H1 (cell line): ENCODE measurements at places on chromosomes 3 and 15.

- no peak for DNase-seq
Measured at GRCh38 chr3:152458376-152459117, 189.8 kb downstream of the MBNL1 start.

- no peak for DNase-seq
Measured at GRCh38 chr3:183500981-183501704, 54.4 kb downstream of the KLHL6 start.

DNA sequence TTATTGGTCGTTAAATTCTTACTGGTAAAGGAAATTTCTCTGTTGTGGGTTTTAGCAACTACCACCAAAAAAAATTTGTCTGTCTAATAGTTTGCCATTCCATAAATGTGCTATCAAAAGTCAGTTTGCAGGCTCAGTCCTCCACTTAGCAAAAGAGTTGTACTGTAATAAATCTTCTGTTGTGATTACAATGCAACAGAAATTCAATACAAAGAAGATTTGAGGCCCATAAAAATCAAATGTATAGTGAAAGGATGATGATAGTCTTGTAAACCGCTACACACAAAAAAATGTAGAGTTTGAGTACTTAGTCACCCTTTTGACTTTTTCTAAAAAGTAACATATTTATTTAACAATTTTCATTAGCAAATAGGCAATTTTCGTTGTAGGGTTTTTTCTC is 251.7 kb downstream of the VGLL3 start:
- DNase-seq: no peak

DNA sequence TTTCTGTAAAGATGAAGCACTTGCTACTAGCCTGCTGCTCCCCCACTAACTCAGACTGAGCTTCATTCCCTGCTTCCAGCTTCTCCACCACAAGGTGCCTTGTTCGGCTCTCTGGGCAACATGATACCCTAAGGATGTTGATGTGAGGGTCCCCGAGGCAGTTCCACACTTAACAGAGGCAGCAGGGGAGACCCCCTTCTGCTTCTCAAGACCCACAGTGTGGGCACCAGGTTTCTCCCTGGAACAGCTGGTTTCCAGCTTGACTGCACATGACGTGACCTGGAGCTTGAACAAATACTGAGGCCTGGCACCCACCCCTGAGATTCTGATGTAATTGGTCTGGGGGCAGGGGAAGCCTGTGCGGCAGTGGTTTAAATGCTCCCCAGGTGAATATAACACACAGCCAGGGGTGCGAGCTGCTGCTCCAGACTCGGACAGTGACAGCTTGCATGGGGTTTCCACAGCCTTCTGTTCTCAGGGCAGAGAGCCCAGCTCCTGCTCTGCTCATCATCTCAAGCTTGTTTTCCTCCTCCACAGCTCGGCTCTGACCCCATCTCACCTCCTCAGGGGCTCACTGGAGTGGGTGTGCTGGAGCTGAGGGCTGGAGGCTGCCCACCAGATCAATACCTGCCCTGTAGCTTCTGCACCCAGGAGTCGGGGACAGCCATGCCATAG is 95.0 kb upstream of the HACD2 start:
- no peak for DNase-seq

- DNase-seq: no peak
Measured at GRCh38 chr15:63366451-63366850, 15.2 kb downstream of the CA12 start.

DNA sequence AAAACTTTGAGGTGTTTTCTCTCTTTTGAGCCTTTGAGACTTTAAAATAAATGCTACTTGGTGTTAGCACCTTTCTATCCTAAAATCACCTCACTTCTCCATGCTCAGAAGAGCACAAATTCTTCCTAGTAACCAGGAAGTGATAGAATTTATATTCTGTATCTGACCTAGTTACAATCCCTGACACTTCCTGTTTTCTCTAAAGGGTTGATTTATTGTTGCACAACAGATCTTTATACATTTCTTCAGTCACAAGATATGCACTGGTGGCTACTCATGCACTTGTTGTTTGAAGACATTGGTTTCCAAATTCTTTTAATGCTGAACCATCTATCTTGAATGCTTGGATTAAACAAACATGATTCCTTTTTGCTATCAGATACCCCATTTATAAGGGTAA is 47.2 kb upstream of the CNTN3 start:
- no peak for DNase-seq

DNA sequence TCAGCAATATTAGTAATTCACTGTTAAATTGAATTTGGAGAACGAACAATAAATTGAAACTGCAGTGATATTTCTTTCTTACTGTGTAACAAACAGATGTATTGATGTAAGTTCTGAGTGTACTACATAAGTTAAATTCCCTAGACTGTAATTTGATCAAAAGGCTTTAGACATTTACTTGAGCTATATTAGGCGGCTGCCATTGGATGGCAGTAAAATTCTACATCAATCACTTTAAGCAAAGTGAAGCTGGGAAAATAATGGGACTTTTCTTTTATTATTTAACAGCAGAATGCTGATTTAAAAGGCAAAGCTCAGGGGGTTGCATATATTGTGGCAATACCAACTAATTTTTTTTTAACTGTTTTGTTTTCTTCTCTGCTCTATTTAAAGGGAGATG is 212.6 kb upstream of the PLSCR5 start:
- DNase-seq: no peak

- no peak for DNase-seq
Measured at GRCh38 chr15:89125088-89125826, 37.0 kb downstream of the ABHD2 start.

GRCh38 chr3:32592696-32593353 is 22.2 kb upstream of the DYNC1LI1 start:
- no peak for DNase-seq

DNA sequence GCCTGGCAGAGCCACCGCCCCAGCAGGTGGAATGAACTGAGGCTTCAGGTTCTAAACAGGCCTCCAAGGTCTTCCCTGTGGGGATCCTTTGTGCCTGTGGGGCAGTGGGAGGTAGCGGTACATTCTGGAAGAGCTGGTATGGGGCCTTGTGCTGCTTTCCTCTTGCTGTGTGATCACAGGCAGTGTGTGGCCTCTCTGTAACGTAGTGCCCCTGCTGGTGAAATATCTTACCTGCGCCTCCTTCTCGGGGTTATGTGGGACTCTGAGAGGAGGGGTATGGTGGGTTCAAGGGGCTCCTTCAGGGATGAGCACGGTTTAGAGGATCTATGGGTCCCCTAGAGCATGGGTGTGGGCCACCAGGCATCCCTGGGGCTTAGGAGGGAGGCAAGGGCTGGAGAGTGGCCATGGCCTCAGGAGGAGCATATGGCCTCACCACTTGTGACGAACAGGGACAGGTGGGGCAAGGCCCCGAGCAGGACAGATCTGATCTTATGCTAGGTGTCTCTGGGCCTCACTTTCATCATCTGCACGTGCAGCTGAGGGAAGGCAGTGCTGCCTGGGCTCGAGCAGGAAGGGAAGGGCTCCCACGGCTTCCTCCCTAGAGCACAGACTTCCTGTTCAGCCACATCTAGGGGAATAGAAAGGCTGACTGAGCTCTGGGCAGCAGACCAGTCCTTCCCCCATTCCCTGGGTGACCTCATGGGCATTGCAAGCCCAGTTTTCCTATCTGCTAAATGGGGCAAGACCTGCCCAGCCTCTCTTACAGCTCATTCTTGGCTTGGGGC is 1.9 kb upstream of the ALS2CL start:
- peak; percentile 78 for DNase-seq

DNA sequence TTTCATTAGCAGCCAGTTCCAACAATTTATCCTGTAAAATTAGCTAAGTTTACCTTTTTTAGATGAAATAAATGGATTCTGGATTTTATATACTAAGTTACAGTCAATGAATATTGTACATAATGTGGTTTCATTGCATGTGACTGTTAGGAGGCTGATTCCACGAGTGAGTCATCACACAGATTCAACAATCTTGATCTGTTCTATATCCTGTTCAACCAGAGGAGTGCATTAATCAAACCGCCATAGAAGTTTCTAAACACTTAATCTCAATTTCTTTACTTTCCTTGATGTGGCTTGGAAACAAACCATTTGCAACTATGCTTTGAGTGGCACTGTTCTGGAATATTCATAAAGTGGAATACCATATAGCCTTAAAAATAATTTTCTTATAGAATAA is 15.3 kb downstream of the DNAJC13 start:
- DNase-seq: no peak

- DNase-seq: peak; percentile 29
Measured at GRCh38 chr3:113623324-113623723, 73.1 kb downstream of the USF3 start.

DNA sequence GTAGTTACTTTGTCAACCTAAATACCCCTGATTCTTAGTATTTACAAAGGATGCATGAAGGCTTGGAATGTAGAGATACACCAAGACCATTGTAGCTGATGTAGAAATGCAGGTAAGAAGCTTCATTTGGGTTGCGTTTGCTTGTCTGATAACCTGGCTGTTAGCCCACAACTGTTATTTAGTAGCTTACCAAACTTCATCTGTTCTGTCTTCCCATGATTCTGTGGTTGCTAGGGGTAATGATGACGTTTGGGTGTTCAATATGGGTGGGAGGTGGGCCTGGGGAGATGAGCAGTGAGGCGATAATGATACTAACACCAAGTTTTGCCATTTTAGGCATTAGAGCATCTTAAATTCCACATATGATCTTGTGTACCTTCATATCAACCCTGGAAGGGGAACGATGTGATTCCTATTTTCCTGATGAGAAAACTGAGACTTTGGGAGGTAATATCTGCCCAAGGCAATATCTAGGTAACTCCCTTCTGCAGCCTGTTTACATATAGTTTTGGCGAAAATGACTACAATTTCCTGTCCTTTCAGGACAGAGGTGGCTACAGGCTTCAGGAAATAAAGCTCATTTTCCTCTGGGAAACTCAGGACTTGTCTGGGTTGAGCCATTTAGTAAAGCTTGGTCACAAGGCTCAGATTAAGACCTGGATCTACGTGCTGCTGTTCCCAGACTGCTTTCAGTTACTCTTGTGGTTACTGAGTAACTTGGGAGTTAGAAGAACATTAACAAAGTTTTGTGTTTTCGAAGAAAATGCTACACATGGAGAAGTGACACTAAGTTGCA is 26.8 kb downstream of the FNDC3B start:
- no peak for DNase-seq

GRCh38 chr15:81032818-81033217 is 32.1 kb downstream of the TLNRD1 start:
- DNase-seq: no peak

- DNase-seq: no peak
Measured at GRCh38 chr3:46576-46975, 150.0 kb upstream of the CHL1 start.
